Suprapubic skin (tissue), 4 donors: ENCODE measurements at places on chromosomes 5 and 9.

GRCh38 chr9:130746434-130747212 lies 53.0 kb downstream of the EXOSC2 start:
- no peak for DNase-seq

DNA sequence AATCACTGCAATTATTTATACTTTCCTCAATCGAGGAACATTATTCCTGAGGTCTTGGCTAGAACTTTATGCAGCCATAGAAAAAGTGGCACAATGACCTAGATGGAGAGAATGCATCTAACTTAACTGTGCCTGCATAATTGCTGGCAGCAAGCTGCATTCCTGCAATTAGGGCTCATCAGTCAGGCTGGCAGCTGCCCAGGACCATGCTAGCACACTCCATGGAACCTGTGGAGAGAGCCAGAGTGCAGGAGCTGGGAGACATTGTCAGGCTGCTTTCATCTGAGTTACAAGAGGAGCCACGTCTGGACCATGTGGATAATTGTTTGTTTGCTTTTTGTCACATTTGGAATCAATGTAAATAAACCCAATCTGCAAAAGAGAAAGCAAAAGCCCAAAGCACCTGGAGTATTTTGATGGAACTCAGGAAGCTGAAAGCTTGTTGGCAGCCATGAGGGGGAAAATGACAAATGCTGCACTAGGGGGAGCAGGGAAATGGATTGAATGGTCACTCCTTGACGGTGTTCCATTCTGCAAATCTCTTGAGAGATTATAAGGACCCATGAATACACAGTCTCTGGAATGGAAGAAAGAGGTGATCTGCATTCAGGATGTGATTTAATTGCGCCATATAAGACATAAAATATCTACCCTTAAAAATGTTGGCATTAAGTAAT lies 839.9 kb downstream of the MAT2B start:
- no peak for DNase-seq

DNA sequence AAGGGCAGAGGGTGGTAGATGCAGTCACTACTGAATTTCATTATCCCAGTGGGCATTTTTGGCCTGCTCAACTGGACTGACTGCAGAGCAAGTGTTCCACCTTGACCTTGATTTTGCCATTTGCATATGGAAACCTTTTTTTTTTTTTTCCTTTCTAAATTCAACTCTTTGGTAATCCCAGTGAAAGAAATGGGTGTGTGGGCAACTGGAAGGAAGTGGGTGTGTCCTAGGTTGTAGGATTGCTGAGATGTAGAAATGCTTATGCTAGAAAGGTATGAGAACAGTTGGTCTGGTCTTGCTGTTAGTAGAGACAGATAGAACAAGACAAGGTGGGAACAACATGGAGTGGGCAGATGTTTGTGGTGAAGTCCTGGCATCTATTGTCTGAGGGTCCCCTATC lies 7.8 kb upstream of the IL12B start:
- no peak for DNase-seq

- DNase-seq = no peak
These were observed 19.6 kb upstream of the ISOC1 start for GRCh38 chr5:129074903-129075302.

DNA sequence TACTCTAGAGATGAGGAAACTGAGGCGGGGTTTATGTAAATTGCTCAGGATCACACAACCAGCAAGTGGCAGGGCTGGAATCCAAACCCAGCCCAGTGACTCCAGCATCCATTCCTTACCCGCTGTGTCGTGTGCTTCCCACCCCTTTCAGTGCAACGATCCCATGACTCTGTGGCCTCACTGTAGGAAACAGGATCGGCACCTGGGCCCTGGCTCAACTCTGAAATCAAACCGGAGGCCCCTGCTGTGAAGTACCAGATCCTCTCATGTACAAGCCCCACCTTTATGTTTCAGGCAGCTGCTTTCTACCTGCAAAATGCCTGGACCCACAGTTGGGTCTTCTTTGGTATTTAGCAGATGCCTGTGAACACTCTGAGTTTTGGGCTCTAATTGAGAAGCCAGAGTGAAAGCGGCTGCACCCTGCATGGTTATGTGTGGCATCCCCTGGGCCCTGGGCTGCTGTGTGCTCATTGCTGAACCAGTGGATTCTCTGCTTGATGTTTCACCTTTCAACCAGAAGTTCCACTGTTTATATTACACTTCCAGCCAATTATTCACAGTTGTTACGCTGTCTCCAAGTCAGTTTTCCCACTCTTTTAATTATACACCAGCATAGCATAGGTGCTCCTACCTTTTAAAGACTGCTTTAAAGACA lies 36.7 kb downstream of the ABLIM3 start:
- DNase-seq = no peak

DNA sequence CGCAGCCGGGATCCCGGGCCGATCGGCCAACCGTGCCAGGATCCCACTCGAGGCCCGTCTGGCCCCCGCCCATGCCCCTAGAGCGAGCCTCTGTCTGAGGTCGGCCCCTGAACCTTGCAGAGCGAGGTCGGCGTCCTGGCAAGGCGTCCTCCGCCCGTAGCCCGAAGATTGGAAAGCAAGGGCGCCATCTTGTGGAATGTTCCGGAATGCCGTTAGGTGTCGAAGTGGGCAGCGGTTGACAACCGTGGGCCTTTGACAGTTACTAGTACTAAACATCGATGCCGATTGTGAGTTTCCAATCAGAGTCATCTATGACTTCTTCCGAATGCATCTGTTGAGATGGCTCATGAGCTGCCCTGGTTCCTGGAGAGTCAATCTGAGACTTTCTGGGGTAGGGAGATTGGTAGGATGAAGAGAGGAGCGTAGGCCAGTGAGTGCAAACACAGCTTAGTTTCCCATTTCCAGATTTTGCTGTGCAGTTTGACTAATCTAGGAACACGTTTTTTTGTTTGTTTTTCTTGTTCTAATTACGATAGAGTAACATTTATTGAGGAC lies 923 bp upstream of the PLK2 start:
- peak; percentile 94 for DNase-seq

DNA sequence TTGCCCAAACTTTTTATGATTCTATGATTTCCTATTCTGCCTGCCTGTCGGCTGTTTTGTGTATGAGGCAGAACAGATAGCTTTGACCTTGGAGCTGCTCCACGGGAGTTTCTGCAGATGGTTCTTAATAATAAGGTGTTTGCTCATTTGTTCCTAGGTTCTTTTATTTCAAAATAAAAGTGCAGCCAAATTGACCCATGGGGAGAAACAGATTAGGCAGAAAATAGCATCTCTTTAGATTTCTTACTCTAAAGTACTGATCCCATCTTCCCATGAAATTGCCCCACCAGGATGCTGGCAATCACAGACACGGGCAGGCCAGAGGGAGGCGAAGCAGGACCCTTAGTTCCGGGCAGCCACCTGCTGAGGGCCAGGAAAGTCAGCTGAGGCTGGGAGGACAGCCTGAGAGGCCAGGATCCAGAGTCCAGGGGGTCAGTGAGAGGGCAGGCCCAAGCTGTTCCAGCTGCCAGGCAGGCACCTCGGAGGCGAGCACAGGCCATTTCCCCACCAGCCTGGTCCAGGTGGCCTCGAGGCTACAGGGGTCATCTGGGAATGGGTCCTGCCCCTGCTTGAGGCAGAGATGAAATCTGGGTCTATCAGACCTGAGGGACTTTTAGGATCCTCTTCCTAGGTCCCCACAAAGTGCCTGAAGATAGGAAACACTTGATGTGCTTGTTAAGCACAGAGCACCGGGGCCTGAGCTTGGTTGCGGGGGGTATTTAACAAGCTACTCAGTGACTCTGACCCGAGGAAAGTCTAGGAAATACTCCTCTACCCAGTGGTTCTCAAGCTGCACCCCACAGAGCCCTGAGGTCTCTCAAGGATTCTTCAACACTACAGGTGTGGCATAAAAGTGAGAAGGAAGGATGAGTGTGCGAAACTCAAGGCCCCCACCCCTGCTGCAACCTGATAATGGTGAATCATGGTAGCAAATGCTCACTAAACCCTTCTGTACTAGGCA lies 145.4 kb downstream of the CMYA5 start:
- DNase-seq = peak; percentile 66

DNA sequence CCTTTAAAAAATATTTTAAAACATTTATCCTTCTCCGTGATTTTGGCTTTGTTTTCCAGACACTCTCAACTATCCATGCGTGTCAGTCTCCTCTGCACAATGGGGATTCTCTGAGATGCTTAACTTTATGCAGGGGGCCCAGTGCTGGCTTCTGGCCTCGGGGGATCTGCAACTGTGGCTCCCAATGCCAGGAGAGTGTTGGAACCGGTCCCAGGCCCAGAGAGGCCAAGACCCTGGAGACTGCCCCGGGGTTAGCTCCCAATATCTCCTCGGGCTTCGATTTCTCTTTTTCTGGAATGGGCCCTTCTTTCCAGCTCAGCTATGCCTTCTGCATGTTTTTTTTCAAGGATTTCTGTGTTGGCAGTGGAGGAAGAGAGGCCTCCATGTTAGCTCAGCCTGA lies 20.1 kb upstream of the SARDH start:
- no peak for DNase-seq

- DNase-seq = no peak
These were observed 488.2 kb downstream of the TLE4 start for GRCh38 chr9:80059979-80060378.

- no peak for DNase-seq
These were observed 16.2 kb upstream of the CPLX2 start for GRCh38 chr5:175855041-175855720.

DNA sequence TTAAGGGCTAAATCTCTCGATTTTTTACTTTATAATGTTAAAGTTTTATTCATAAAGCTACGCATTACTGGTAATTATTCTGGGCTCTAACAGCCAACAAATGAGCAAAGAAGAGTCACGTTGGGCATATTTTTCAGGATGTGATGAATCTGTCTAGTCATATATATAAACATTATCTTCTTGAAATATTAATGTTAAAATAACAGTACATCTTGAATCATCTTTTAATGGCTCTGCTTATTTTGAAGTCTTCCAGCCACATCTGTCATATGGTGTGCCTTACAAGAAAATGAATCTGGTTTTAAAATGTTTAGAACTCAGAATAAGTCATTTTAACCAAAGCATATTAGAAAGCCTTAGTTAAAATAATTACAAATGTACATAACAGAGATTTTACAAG lies 96.9 kb downstream of the CWC27 start:
- DNase-seq = no peak

GRCh38 chr5:67142816-67143215 lies 53.8 kb downstream of the CD180 start:
- DNase-seq = no peak

- no peak for DNase-seq
These were observed 35.7 kb upstream of the TXN start for GRCh38 chr9:110291921-110292557.

GRCh38 chr9:94993160-94993820 lies 266.8 kb downstream of the AOPEP start:
- DNase-seq = no peak

DNA sequence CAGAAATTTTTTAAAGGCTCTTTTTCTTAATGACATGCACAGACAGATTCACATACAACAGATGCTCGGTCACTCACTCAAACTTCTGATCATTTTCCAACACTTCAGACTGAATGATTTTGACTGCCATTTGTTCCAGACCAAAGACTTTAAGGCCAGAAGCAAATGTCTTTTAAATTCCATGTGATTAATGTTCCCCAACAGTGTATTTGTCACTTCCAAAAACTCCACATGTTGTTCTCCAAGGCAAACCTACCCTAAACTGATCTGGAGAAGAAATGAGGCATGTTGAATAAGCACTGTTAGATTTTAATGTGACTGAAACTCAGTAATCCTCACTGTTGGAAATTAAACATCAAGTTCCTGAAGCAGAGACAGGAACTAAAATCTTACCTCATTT lies 366.7 kb downstream of the GABRG2 start:
- DNase-seq = no peak

DNA sequence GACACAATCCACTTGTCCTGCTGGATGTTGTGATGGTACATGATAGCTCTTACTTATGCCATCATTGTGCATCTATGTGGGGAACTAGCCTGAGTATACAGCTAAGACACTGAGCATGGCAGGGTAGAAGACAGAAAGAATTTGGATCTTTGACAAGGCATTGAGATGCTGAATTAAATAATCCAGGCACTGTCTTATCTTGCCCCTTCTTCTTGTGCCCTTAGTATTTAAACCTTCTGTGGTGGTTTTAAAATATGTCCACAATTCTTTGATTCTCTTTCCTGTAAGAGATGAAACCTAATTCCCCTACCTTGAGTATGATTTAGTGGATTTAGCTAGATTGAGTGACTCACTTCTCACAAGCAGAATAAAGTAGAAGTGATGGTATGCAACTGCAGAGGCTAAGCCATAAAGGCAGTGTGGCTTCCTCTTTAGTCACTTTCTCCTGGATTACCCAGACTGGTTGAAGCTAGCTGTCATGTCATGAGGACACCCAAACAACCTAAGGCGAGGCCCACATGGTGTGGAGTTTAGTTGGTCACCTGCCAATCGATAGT lies 174.0 kb upstream of the NREP start:
- DNase-seq = no peak

- DNase-seq = no peak
These were observed 267.5 kb downstream of the ENC1 start for GRCh38 chr5:74373076-74373475.

DNA sequence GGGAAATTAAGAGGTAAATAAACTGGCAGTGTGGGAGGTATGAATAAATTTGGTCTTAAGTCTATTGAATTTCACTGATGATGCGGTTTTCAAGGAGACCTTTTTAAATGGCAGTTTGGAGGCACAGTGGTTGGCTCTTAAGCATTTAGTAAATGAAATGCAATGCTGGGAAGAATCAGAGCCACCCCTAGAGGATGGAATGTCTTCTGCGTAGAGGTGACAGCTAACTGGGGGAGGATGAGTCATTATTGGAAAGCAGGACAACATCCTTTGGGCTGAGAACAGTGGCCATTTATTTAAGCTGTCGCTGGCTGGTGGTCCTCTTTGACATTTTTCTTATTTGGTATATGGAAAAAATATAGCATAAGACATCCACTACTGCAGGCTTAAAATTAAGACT lies 163.2 kb downstream of the SH3GL2 start:
- DNase-seq = no peak

GRCh38 chr5:141839015-141839513 lies 39.1 kb downstream of the PCDH1 start:
- no peak for DNase-seq

DNA sequence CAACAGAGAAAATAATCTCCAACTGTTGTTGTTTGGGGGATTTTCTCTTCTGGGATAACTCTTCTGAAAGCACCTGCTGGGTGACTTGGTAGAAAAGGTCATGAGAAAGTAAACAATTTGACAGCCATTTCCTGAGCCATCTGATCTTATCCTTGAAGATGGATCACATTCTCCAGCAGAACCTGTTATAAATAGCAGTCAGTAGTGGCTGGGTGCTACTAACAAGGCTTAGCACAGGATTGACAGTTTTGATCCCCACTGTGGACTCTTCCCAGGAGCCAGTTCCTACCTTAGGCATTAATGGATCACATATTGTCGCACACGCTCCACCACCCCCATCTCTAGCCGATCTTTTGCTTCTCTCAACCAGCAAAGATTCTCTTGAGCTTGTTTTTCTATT lies 220.2 kb downstream of the PLK2 start:
- no peak for DNase-seq

- no peak for DNase-seq
These were observed 42.5 kb downstream of the GNA14 start for GRCh38 chr9:77605449-77606220.

- DNase-seq = no peak
These were observed 136.2 kb downstream of the TARS1 start for GRCh38 chr5:33576726-33577590.
